Activated CD4-positive, alpha-beta T cell treated with anti-CD3 and anti-CD28 coated beads, Interleukin-10, Interleukin-2, amounts not matched to agents 100 ng/mL and 50 ng/mL, durations not matched to agents 16 hours and 8 hours (primary cell): ENCODE measurements at places on chromosomes 12 and 14.
A peak's percentile ranks its signal among the peaks of the same experiment; 100 is the strongest.

DNA sequence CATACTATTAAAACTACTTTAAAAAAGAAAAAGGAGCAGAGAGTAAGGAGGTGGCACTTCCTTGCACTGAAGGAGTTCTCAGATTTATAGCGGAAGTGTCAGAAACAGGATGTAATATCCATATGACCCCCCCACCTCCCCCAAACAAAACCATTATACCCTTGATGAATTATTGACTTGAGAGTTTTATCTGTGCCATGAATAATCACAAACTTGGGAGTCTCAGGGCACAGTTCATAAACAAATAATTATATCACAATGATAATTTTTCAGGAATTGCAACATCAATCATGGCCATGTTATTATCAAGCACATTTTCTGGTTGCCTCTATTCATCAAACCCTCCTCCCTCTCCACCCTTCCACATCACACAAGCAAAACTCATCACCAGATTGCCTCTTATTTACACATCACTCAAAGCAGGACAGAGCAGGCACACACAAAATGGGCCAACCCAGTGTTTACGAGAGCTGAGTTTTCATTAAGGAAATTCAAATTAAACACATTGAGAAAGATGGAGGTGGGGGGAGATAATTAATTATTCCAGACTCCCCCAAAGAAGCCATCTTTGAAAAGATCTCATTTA is 141.4 kb downstream of the EGLN3 start:
- DNase-seq: no peak

DNA sequence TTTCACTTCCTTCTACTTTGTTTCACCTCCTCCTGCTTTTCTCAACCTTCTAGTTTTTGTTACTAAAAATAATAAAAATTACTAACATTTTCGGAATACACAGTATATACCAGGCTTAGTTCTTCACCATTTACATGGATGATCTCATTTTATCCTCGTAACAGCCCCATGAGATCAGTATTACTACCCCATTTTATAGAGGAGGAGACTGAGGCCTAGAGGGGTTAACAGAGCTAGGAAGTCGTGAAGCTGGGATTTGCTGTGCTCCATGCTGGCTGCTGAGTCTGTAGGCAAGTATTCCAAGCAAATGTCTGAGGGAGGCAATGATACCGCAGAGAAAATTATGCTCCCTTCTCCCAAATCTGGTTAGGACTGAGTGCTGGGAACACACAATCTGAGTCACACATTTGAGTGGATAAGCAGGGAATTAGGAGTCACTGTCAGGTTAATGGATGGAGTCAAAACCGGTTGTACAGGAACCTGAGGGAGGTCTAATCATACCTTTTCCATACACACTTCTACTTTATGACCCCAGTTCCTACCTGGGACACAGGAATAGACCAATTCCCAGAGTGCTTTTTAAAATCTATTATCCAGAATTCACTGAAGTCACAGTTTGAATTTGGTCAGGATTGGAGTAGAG is 51.1 kb downstream of the ZFYVE26 start:
- no peak for DNase-seq

DNA sequence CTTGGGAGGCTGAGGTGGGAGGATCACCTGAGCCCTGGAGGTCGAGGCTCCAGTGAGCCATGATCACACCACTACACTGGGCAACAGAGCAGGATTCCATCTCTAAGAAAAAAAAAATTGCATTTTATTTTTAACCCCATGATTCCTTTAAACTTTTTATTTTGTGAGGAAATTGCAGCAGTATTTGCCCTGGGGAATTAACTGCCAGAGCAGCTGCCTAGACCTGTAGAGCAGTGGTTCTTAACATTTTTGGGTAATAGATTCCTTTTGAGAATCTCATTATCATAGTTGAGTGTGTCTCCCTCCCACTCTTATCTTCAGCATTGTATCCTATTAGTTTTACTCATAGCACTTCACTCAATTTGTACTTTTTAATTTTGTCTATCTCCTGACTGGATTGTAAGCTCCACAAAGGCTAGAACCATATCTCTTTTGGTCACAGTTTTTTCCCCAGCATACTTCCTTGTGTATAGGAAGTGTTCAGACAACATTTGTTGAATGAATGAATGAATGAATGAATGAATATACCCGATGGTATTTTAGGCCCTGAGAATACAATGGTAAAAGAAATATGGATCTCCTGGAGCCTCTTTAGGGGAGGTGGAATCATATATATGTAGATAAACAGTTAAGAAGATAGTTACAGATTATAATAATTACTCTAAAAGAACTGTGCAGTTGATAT is 40.6 kb downstream of the BRMS1L start:
- no peak for DNase-seq

GRCh38 chr14:75879031-75879430 is 102.8 kb downstream of the TGFB3 start:
- DNase-seq: peak; percentile 77

DNA sequence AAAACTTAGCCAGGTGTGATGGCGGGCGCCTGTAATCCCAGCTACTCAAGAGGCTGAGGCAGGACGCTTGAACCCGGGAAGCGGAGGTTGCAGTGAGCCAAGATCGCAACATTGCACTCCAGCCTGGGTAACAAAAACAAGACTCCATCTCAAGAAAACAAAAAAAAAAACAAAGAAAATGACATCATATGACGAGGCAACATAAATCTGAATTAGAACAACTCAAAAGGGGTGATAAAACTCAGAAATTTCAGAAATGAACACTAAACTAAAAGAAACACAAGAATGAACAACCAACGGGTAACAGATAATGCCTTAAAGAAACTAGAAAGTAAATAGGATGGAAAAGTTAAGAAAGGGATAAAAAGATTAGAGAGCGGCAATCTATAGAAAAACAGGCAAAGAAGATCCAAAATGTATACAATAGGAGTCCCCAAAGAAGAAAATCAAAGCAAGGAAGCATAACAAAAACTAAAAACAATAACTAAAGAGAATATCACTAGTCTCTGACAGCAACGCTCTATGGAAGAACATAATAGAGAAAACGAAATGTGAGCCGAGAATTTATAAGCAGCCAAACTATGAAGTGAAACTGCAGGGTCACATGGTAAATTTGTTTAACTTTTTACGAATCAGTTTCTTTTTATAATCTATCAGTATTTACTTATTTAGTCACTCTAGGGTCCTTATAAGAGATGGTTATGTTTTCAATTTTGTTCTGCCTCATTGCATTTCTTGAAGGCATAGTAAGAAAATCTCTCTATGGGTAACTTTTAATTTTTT is 45.7 kb downstream of the SPPL3 start:
- no peak for DNase-seq

DNA sequence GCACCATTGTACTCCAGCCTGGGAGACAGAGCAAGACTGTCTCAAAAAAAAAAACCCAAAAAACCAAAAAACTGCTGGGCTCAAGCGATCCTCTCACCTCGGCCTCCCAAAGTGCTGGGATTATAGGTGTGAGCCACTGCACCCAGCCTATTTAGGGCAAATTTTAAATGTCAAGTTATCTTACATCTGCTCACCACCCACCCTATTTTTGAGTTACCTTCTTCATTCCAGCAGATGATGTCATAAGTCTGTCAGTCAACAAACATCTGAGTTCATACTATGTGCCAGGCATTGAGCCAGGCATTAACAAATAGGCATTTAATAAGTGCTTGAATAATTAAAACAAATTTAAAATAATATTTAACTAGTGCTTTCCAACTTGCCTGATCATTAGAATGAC is 21.5 kb downstream of the BATF start:
- DNase-seq: no peak

DNA sequence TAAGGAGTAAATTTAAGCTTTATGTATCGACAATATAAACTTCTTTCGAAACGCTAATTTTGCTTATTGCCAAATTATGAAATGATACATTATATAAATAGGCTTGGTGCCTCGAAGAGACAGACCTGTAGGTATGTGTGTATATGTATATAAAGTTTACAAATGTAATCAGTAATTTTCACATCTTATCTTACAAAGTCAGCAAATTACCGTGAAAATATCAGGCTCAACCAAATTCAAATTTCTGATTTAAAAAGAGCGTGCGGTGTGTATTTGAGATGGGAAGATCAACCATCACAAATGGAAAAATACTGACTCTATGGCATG is 605 bp downstream of the ZCRB1 start:
- DNase-seq: no peak

DNA sequence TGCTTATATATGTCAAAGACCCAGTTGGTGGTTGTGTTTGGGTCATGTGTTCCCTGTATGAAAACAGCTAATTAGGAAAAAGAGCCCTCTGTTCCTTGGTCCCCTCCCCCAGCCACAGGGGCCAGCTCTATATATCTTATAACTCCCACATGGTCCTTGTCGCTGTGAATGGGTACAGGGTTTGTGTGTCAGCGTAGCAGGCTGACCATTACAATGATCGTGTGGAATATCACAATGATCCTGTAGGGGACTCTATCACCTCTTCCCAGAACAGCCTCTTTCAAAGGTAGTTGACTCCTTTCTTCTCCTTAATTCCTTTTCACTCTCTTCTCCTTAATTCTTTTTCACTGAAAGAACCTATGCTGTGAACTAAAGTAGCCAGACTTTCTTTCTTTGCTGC is 51.6 kb upstream of the RIC8B start:
- no peak for DNase-seq

- no peak for DNase-seq
Observed at GRCh38 chr14:29232711-29233110, 466.1 kb downstream of the FOXG1 start.

- no peak for DNase-seq
Observed at GRCh38 chr14:21317398-21317797, 37.5 kb downstream of the RPGRIP1 start.

- DNase-seq: no peak
Observed at GRCh38 chr14:92316937-92317336, 6.0 kb upstream of the SLC24A4 start.

DNA sequence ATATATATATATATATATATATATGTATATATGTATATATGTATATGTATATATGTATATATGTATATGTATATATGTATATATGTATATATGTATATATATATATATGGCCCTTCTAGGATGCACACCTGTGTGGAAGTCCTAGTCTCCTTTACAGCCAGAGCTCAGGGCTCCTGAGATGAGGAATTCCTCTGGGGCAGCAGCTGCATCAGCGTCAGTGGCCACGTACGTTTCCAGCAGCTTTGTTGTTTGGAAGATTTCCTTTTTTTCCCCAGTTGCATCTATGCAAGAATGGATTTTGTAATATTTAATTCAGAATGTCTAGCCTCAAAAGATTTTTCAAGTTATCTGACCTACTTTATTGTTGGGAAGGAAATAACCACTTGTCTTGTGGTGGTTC is 68.6 kb downstream of the TNFAIP2 start:
- no peak for DNase-seq

- DNase-seq: no peak
Observed at GRCh38 chr14:69096781-69097475, 56.0 kb downstream of the DCAF5 start.

DNA sequence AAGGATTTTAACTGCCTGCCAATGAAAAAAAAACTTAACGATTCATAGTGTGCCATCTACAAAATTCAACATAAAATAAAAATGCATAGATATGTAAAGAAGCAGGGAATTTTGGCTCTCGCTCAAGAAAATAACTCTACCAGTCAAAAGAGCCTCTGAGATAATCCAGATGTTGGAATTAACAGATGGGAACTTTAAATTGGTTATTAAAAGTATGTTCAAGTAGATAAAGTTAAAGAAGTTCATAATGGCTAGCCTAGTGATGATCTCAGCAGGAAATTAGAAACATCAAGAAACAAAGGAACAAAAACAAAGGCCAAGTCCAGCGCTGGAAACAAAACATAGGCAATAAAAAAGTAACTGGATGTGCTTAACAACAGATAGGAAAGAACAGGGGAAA is 23.1 kb downstream of the PIK3C2G start:
- DNase-seq: no peak

DNA sequence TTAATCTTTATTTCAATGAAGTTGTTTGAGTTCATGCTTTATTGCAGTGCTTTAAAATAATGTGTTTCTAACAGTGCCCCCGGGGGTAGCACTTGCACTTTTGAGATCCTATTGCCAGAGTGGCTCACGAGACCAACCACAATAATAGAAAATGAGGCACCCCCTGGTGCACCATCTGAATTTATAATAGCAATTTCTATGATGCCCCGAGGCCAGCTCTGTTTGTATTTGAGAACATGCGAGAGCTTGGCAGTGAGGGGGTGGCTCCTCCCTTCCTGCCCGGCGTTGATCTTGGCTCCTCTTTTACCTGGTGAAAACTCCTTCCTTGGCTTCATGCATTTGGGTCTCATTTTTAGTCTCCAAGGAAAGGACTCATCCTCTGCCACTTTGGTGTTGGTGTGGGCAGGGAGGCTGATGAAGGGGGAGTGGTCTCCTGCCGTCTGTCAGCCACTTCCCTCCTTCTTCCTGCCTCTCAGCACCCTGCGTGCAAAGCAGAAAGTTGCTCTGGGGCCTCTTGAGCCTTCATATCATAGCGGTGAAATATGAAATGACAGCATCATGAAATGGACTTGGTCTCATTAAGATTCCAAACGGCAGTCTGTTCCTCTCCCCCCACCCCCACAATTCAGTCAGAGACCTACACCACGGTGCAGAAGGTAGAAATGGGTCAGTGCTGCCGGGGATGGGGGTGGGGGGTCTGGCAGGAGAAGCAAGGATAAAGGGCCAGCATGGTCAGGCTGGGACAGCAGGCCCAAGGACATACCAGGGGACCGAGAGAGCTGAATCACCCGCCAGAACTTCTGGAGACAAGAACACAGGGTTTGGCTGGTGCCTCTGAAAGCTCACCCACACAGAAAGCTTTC is 17.7 kb upstream of the NRXN3 start:
- no peak for DNase-seq

DNA sequence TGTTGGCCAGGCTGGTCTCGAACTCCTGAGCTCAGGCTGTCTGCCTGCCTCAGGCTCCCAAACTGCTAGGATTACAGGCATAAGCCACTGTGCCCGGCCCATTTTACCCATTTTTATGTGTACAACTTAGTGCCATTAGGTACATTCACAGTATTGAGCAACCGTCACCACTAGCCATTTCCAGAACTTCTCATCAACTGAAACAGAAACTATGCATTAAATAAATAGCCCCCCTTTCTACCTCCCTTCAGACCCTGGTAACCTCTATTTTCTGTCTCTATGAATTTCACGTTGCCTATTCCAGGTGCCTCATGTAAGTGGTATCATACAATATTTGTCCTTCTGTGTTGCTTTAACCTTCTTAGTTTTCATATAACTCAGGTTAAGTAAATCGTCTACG is 15.9 kb downstream of the ZCRB1 start:
- no peak for DNase-seq

- peak; percentile 4 for DNase-seq
Observed at GRCh38 chr14:32578181-32578580, 249.1 kb downstream of the AKAP6 start.

GRCh38 chr12:52214421-52214802 is 18.6 kb upstream of the KRT7 start:
- DNase-seq: no peak

GRCh38 chr14:70785556-70785955 is 23.8 kb downstream of the MAP3K9 start:
- no peak for DNase-seq

- no peak for DNase-seq
Observed at GRCh38 chr12:5439371-5439771, 7.5 kb downstream of the NTF3 start.
